ENCODE measurements at places on chromosomes 4 and X. TPM values are rescaled to one million over a fixed set of nuclear protein-coding genes. Genes with fewer than 3 reads are reported as not detected.

Gene SLC34A2
- not detected for total RNA-seq

- no peaks in the 10 kb centered on the region for H3K27me3 ChIP-seq
- H3K36me3 ChIP-seq, result no peaks in the 10 kb centered on the region
- no peak for DNase-seq
- no peak overlapping the region for H3K4me3 ChIP-seq
Measured at GRCh38 chrX:85114776-85115175, 111.1 kb downstream of the APOOL start.

- H3K27me3 ChIP-seq, result no peaks in the 10 kb centered on the region
- H3K4me1 ChIP-seq, result peaks cover 7% of the 10 kb centered on the region
- no peaks in the 10 kb centered on the region for H3K36me3 ChIP-seq
- no peak for DNase-seq
- H3K27ac ChIP-seq, result no peak overlapping the region
Measured at GRCh38 chr4:28788929-28789490, 1928.4 kb downstream of the STIM2 start.

Gene MAGEB2
- total RNA-seq, result not detected

DNA sequence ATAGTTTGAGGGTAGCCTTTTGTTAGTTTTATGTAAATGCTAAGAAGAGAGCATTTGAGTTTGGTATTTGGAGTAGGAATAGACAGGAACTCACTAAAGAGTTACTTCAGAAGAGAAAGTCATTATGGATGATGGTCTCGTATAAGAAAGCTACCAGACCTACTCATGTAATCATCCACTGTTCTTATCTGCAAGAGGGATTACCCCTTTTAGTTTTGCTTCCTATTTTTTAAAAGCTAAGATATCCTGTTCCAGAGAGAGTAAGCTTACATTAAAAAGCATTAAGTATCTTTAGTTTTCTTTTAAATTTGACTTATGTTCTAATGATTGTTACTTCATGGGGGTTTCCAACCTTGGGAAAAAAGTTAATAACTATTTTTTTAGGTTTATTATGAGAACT, 12.5 kb upstream of the ART3 start:
- no peaks in the 10 kb centered on the region for H3K4me1 ChIP-seq
- no peaks in the 10 kb centered on the region for H3K27me3 ChIP-seq
- no peaks in the 10 kb centered on the region for H3K36me3 ChIP-seq
- H3K27ac ChIP-seq, result no peak overlapping the region
- no peak overlapping the region for H3K4me3 ChIP-seq

DNA sequence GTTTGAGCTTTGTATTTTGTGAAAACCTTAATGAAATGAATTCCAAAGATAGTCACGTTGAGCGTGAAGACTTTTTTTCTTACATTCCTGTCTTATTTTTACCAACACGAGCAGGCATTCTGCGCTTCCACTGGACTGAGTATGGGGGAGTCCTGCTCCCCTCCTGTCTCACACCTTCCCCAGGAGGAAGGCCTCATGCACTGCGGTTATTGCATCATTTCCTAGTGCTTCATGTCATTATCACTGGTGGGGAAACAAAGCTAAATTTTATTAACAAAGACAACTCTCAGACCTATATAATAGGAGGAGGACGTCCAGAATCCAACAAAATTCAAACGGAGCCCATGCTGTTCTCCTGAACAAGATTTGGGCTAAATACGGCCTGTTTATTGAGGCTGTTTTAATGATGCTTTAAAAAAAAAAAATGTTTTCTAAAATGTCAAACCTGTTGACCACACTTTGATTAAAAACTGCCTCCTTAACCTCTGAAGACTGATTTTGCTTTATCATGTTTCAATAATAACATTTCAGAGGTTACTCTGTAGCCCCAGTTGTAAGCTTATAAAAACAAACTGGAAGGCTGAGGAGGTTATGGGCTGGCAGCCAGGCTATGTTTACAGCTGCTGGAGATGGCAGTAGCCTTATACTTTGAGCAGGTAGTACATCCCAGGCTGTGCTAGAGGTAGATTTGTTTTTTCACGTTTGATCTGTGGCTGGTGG, 118.0 kb downstream of the SOWAHB start:
- no peaks in the 10 kb centered on the region for H3K4me1 ChIP-seq
- no peaks in the 10 kb centered on the region for H3K27me3 ChIP-seq
- H3K27ac ChIP-seq, result no peak overlapping the region
- H3K4me3 ChIP-seq, result no peak overlapping the region
- H3K36me3 ChIP-seq, result peaks cover 15% of the 10 kb centered on the region

DNA sequence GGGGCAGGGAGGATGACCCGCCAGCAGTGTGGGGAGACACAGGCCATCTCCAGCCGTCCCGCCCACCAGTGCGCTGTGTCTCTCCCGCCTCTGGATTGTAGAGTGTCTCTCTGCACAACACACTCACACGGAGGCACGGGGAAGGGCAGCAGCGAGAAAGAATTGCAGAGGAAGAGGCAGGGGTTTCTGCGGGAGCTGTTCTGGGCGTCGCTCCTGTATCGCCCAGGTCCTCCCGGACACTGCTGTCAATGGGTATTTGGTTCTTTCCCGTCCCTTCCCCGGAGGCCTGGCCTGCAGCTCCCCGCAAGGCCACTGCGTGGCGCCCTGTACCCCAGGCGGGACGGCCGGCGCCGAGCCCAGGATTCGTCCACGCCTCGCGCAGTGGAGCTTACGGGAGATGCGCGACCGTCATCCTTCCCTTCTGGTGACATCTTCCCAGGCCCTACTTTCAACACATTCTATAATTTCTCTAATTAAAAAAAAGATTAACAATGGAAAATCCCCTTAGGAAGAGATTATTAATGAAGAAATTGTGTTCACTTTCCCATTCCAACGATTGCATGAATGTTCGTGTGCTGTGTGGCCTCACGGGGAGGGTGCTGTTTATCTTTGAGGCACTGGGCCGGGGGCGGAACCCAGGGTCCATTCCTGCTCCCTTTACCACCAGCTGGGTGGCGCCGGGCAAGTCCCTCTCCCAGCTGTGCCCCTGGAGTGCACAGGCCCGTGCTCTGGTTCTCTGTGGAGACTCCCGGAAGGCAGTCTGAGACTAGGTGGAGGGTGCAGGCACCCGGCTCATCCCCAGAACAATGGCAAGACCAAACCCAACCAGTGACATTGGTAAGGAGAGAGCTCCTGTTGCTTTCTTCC, 95.7 kb downstream of the CPZ start:
- H3K4me3 ChIP-seq, result no peak overlapping the region
- H3K27ac ChIP-seq, result no peak overlapping the region
- H3K27me3 ChIP-seq, result peaks cover 38% of the 10 kb centered on the region
- DNase-seq, result no peak
- H3K4me1 ChIP-seq, result no peaks in the 10 kb centered on the region

DNA sequence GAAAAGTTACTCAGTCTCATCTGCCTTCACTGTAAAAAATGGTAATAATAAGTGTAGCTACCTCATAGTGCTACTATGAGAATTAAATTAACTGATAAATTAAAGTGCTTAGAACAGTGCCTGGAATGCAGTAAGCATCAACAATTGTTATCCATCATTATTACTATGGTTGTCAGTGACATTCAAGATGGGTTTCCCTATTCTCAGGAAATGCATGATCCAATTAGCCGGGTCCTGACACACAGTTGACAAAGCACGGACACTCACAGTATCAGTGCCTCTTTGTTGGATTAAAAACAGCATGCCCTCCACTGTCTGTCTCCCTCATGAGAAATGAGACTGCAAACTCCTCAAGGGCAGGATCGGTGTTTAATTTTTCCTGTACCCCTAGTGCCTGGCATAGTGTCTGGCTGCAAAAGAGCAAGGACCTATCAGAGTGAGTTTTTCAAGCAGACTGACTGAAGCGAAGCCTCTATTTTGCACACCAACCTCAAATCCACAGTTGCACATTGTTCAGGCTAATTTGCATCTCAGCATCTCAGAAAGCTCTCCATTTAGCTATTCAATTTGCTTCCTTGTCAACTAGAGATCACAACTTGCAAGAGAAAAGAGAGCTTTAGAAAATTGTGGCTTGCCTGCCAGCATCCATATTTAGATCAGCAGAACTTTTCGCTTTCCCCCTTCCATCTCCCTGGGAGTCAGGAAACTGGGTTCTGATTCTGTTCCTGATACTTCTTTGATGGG, 122.9 kb downstream of the LDB2 start:
- H3K27me3 ChIP-seq, result no peaks in the 10 kb centered on the region
- no peaks in the 10 kb centered on the region for H3K4me1 ChIP-seq
- no peak overlapping the region for H3K4me3 ChIP-seq
- H3K36me3 ChIP-seq, result peaks cover 13% of the 10 kb centered on the region

DNA sequence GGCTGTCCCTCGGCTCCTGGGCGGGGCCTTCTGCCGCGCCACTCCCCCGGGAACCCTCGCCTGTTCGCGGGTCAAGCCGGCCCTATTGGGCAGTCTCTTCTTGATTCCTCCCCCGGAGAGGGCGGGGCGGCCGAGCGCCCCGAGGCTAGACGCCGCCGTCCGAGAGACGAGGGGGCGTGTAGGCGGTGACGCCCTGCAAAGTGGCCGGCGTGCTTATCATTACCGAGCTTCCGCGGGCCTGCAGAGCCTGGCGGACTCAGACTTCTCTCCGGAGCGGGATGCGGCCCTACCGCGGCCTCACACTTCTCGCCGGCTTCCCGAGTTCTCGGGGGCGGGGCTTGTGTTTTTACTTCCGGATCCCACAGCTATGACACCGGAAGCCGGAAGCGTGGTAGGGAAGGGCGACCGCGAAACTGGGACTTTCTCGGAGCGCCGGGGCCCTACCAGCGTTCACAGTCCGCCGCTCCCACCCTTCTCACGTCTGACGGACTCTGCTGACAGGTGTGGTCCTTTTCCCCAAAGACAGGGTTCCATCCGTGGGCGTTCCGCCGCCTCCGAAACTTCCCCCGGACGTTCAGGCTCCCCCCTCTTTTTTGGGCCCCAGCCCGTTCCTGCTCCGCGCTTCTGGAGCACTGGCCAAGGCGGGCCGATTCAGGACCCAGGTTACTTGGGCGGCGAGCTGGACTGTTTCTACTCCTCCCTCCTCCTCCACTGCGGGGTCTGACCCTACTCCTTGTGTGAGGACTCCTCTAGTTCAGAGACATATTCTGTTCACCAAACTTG, at the start of gene IKBKG:
Gene IKBKG, plus strand, starts transcription at position 376 of the 783 bp plus-strand sequence. CDS start 4,383 bp downstream, outside the sequence.
- peaks cover 24% of the 10 kb centered on the region for H3K4me1 ChIP-seq
- H3K27me3 ChIP-seq, result no peaks in the 10 kb centered on the region
- peak; percentile 91 for DNase-seq
- peaks cover 18% of the 10 kb centered on the region for H3K36me3 ChIP-seq

Gene HSPA4L
- 7.7 TPM for total RNA-seq

GRCh38 chr4:25103418-25103817, 56.8 kb downstream of the SEPSECS start:
- H3K27ac ChIP-seq, result peak overlapping the region; percentile 77
- H3K36me3 ChIP-seq, result no peaks in the 10 kb centered on the region
- H3K4me1 ChIP-seq, result peaks cover 53% of the 10 kb centered on the region
- H3K4me3 ChIP-seq, result no peak overlapping the region
- peak; percentile 37 for DNase-seq
- no peaks in the 10 kb centered on the region for H3K27me3 ChIP-seq

Gene PCDH11X
- not detected for total RNA-seq

- H3K27ac ChIP-seq, result peak overlapping the region; percentile 88
- no peak for DNase-seq
- peaks cover 6% of the 10 kb centered on the region for H3K36me3 ChIP-seq
- H3K27me3 ChIP-seq, result no peaks in the 10 kb centered on the region
- H3K4me1 ChIP-seq, result peaks cover 76% of the 10 kb centered on the region
Measured at GRCh38 chr4:169662206-169662605, 41.8 kb downstream of the CLCN3 start.

- no peaks in the 10 kb centered on the region for H3K36me3 ChIP-seq
- H3K27ac ChIP-seq, result no peak overlapping the region
- no peaks in the 10 kb centered on the region for H3K27me3 ChIP-seq
- no peaks in the 10 kb centered on the region for H3K4me1 ChIP-seq
Measured at GRCh38 chr4:183576701-183577404, 72.0 kb downstream of the ING2 start.

DNA sequence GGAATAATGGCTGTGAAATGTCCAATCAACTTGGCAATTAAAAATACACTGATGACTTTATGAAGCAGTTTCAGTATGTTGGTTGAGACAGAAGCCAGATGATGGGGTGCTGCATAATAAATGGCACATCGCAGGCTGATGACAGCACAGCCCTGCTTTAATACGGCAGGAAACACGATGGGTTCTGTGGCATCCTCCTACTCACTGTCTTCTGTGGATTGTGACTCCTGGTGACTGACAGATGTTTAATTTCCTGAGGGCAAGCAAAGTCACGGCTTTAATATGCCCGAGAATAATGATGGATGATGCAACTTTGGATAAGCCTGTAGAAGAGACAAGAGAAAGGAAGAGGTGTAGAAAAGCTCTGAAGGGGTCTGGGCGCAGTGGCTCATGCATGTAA, 295.4 kb downstream of the TRIML1 start:
- no peaks in the 10 kb centered on the region for H3K27me3 ChIP-seq
- no peaks in the 10 kb centered on the region for H3K4me1 ChIP-seq
- H3K36me3 ChIP-seq, result no peaks in the 10 kb centered on the region

Gene ANK2
- 373 TPM for total RNA-seq

DNA sequence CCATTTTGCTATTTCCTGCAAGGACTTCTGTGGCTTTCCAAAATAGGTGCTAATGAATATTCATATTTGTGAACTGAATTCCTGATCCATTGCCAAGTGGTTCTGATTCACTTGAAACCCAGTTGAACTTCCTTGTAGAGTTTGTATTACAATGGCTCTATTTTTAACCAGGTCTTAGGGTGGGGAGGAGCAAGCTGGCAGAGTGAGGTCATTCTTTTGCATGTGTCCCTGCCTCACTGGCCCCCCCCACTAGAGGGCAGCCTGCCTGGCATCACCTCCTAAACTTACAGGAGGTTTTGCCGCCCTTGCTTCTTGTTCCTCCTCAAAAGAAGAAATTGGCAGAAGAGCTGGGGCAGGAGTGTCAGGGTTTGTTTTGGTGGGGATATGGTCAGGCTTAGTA, 10.5 kb downstream of the PTTG2 start:
- no peak overlapping the region for H3K4me3 ChIP-seq
- DNase-seq, result peak; percentile 80
- no peaks in the 10 kb centered on the region for H3K27me3 ChIP-seq
- peaks cover 42% of the 10 kb centered on the region for H3K4me1 ChIP-seq
- H3K27ac ChIP-seq, result peak overlapping the region; percentile 77

Gene CTAG1A
- not detected for total RNA-seq

Gene DCAF4L1
- total RNA-seq, result 0.12 TPM

Gene CLTRN
- total RNA-seq, result 1.4 TPM

Gene OTC
- total RNA-seq, result not detected
